Anterior cingulate cortex (tissue), 58 donors: ENCODE measurements at places on chromosomes 6 and 20.

DNA sequence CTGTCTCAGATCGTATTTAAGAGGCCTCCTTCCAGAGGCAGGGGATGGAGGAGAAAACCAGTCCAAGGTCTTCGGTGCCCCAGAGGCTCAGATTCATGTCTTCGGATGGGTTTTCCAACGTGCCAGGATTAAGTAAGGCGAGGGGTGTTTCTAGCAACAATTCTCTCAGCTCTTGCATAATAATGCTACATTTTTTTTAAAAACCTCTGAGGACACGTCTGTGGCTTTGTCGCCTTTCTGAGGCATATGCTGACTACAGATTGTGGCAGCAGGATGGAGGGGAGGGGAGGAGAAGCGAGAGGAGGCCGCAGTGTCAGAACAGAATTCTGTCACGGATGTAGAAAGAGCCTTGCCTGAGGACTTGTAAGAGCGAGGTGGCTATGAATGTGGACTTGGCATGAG, 17.7 kb upstream of the CCDC167 start:
- DNase-seq, result no peak

DNA sequence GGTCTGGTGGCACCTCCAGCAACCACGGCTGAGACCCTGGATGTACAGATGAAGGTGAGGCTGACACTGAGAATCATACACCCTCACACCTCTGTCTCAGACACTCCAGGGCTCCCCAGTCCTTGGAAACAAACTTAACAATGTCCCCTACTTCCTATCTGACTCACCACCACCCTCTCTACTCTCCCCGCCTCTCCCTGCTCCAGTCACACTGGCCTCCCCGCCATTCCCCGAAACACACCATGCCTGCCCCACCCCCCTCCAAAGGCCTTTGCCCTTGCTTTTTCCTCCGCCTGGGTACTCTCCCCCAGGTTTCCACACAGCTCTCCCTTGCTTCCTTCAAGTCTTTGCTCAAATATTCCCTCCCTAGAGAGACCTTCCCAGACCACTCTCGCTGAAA, 16.3 kb downstream of the BPI start:
- DNase-seq, result no peak

GRCh38 chr20:53597030-53597482, 3.4 kb upstream of the ZNF217 start:
- DNase-seq, result no peak

- no peak for DNase-seq
These were observed 242.8 kb downstream of the MMUT start for GRCh38 chr6:49220293-49220692.

- no peak for DNase-seq
These were observed 490.9 kb upstream of the NRSN1 start for GRCh38 chr6:23635150-23635549.

DNA sequence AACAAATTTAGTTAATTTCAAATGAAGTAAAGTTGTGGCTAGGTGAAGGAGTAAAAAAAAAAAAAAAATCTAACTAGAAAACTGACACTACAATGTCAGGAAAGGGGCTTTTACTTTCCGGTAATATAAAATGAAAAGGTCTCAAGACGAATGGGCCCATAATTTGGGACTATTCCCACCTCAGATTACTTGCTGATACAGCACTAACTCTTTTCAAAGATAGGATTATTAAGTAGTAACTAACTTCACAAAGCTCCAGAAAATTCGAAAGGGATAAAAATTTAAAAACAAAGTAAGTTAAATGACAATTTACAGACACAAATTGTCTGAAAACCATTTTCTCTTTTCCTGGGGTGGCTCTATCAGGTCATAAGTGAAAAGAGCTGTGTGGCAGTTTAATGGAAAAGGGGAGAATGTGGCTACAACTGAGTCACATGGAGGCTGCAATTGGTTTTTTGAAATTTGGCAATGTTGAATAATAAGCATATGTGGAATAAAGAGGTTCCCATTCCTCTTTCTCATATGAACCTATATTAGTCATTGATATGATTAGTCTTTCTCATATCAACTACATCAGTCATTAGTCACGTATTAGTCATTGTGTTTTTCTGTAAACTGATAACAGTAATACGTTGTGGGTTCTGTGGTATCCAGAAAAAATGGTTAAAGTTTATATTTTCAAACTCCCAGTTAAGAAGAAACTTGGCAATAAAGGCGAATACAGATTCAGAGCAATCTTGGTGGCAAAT, 78.0 kb downstream of the RWDD2A start:
- no peak for DNase-seq

GRCh38 chr20:10219993-10220750, 1.5 kb downstream of the SNAP25 start:
- no peak for DNase-seq

- DNase-seq, result no peak
These were observed 361.1 kb downstream of the NRN1 start for GRCh38 chr6:5645328-5646290.

DNA sequence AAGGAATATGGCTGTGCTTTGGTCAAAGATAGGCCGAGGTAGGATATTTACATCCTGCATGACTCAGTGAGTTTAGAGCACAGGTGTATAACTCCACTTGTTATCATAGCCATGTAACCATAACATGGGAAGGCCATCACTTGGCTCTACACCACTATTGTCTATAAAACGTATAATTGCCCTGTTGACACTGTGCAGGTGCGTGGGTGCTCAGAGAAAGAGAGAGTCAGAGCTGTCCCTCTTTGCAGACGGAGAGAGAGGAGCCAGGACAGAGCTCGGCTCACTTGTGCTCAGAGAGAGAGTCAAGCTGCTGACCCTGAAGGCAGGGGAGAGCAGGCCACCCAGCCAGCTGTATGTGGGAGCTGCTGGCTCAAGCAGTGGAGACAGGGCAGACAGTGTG, 46.0 kb downstream of the OR2B6 start:
- DNase-seq, result no peak

- DNase-seq, result no peak
These were observed 222.2 kb downstream of the UST start for GRCh38 chr6:148968771-148969602.

DNA sequence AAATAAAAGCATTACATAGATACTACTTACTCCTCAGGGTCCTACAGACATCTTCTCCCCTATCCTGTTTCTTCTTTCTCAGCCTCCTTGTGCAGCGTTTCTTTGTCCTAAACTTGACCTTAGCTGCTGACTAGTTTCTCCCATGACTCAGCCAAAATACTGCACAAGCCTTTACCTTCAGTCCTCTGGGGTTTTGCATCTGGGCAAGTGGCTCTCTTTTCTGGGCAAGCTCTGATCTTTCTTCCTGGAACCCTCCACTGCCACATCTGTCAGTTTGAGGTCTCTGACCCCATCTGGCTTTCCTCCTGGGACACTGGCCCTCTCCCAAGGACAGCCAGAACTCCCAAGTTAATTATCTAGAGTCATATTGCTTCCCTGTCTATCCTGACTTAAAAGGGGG, 838.4 kb downstream of the DHX35 start:
- DNase-seq, result no peak

GRCh38 chr6:22025468-22026163, 271.2 kb downstream of the PRL start:
- DNase-seq, result no peak

DNA sequence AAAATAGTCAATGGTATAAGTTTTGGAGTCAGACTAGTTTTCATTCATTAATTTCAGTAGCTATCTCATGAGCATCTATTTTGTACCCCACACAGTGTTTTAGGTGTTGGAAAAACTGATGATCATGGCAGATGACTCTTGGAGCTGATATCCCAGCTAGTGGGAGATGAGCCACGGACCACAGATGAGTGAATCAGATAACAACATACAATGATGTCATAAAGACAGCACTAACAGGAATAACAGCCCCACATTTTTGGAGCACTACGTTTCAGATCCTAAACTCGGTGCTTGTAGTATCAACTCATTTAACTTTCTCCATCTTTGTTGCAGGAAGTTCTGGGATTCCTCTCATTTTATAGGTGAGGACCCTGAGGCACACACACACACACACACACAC, 67.8 kb upstream of the EDN3 start:
- DNase-seq, result no peak

GRCh38 chr20:3405696-3406358, 1.6 kb downstream of the DNAAF9 start:
- no peak for DNase-seq

DNA sequence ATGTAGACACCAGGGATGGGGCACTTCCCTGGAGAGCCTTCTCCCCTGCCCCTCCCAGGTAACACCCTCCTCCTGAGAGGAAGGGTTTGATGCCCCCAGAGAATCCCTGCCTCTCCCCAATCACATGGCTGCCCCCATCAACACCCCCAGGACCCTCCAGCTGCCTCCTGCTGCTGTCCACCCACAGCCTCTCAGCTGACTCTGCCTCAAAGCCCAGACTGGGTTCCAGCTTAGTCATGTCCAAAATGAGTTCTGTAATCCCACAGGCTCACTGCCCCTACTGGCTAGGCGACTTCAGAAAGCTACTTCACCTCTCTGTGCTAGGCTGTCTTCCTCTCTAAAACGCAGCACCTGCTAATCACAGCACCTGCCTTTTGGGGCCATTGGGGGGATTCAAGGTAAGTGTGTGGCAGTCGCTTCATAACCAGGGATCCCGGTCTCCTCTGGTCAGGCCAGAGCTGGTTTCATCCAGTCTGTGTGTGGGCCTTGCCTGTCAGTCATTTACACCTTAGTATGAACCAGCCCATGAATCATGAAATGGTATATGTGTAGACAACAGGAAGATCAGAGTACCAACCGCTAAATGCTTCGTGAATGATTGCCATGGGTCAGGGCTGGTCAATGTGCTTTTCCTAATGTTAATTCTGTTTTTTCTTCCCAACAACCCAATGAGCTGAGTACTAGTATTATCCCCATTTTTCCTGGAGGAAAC, 40.4 kb downstream of the TFEB start:
- no peak for DNase-seq

DNA sequence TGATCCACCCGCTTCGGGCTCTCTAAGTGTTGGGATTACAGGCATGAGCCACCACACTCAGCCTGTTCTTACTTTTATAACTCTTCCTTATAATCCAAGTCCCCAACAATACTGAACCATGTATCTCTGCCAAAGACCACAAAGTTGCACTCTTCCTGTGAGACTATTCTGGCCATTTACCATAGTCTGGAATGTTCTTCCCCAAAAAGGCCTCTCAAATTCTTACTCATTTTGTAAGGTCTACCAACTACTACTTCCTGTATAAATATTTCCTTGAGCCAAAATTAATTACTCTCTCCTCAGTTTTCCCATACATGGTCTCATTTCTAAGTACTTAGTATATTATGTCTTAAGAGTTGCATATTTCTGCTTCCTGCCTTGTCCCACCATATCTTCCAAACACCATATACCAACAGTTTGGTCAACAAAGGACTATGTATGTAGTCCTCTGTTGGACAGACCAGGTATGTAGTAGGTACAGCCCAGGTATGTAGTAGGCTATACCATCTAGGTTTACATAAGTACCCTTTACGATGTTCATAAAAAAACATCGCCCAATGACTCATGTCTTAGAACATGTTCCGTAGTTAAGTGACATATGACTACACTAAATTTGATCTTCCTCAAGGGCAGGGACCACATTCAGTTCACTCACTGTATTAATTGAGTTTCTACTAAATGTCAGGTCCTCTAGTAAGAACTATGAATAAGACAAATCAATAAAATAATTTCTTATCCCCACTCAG, 22.0 kb downstream of the RANBP9 start:
- no peak for DNase-seq

DNA sequence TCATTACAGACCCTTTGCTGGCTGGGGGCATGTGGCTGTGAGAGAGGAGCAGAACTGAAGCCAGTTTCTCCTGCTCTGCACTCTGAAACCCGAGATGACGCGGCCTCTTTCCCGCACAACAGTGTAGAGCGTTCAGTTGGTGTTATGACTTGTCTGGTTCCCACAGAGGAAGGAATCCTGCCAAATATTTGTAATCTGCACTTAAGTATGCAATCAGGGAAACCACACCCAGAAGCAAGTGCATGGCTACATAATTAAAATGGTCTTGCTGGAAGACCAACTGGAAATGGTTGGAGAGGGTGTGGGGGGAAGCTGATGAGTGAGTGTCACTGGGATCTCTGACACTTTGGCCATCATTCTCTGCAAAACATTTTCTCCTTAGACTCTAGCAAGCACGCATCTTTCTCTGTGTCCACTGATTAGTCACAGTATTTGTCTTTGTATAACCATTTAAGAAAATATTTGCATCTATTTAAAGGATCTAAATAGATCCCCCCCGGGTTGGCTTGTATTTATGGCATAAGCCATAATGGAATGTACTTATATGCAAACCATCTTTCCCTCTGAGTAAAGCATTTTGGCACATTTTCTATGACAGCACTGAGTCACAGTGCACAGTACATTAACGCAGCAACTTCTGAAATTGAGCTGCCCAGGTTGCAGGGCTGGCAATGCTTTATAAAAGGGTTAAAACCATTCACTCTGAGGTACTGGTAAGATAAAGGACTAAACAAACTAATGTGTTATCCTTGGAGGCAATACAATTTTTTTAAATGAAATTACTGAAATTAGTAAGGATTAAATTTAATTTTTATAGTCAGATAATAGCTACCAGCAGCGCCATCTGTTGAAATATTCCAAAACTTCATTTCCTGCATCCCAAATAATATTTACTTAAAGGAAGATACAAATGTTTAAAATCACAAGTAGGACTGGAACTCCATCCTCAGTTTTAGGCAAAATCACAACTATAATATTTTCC, 76.7 kb downstream of the FOXC1 start:
- DNase-seq, result no peak

GRCh38 chr6:3165631-3166534, 8.5 kb upstream of the TUBB2A start:
- no peak for DNase-seq

- DNase-seq, result no peak
These were observed 577.7 kb downstream of the HAO1 start for GRCh38 chr20:7362601-7363000.

- no peak for DNase-seq
These were observed 39.8 kb upstream of the PTPN1 start for GRCh38 chr20:50470264-50470858.
